Left cardiac atrium (tissue), 4 donors: ENCODE measurements at places on chromosomes 4 and X.
A peak's percentile ranks its signal among the peaks of the same experiment; 100 is the strongest.

DNA sequence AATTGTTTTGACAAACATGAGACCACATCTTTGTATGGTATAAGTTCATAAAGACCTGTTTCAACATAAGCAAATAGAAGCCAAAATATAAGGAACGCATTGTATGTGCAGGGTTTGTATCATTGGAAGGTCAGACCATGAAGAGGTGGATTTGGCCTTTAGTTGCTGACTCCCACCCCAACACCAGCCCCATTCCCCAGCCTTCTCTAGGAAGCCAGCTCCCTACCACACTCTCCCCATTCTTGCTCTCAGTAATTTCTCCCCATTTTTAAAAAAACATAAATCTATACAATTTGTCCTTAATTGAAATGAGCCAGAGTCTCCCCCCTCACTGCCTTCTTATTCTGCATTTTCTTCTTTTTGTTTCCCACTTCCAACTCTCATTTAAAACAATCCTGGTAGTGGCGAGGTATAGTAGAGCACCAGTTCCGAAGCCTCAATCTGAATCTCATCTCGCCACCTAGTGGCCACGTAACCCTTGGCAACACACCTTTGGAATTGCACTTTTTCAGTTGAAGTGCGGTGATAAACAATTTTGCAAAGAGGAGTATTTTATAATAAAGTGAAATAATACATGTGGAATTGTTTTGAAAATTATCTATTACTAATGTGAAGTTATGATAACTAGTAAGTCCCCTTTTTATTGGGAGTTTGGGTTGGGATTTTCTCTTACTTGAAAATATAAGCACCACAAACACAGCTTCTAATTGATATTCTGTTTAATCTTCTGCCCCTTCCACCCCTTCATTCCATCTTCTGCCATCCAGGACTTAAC lies 126.6 kb downstream of the ASB9 start:
- peak; percentile 44 for DNase-seq

DNA sequence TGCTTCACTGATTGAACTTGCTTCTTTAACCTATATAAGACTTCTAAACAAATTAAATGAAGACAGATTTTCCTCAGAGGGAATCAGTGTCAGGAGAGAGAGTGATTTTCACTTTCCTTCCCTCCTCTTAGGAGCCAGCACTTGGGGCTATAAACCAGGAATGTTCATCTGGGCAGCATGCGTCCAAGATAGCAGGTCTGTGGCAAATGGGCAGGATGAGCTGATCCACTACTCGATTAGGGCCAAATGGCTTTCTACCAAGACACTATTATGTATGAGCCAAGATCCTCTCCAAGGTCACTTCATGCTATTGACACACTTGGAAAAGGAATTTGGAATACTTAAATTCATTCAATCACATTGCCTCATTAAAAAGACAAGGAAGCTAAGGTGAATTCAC lies 203.9 kb upstream of the GRID2 start:
- DNase-seq = no peak

DNA sequence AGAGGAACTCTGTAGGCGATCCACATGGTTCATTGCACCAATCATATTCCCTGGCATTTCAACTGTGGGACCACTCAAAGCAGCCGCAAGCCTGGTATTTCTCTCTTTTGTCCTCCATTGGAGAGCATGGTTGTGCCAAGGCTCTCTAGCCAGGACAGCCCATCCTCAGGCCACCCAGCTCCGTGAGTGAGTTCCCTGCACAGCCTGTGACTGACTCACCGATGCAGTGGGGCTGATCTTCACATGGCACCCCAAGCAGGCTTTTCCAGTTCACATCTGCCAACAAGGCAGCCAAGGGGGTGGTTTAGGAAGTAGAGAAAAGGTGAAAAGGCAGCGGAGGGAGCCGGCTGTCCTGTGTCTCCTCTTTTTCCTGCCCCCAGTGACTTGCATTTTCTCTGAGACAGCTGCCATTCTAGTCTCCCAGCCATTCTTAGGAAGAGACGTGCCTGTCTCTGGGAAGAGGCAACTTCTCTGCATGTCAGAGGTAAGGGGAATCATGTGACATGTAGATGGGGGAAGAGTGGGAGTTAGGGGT lies 69.2 kb downstream of the MID1IP1 start:
- no peak for DNase-seq

DNA sequence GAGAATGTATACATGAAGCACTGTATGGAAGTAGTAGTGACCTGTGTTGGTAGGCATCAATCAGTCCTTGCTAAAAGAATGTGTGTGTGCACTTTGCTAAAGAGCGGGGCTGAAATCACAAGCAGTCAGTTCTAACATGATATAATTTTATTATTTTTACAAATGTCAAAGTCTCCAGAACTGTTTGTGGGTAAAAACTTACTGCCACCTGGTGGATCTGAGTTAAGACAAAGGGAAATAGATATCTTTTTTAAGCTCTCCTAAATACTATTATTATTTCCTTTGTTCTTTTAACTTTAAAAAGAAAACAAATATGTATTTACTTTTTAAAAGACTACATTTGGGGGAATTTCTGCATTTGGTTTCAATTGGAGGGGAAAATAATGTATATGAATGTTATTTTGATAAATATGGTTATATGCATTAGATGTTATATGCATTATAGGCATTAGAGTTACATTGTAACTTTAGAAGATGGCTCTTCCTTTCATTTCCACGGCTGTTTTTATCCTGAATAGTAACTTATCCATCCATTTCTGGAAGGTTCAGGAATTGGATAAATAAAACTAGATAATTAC lies 7.8 kb upstream of the CLOCK start:
- no peak for DNase-seq

DNA sequence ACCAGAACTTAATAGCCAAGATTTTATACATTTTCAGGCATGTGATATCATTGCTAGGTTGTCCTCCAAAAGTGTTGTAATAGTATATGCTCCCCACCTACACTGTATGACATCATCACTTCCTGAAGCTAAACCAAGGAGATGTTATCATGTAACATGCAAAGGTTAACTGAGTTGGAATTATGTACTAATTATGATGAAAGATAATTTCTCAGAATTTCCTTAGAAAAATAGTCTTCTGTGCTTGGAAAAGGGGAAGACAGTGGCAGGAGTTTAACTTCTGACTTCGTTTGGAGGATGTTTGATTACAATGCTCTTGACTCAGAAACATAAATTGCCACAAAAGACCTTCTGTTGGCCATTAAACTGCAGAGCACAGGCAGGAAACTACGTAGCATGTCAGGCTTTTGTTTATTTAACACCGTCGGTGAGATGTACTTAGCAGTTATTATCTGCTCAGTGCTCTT lies 83.6 kb upstream of the GUCY1A1 start:
- DNase-seq = no peak

DNA sequence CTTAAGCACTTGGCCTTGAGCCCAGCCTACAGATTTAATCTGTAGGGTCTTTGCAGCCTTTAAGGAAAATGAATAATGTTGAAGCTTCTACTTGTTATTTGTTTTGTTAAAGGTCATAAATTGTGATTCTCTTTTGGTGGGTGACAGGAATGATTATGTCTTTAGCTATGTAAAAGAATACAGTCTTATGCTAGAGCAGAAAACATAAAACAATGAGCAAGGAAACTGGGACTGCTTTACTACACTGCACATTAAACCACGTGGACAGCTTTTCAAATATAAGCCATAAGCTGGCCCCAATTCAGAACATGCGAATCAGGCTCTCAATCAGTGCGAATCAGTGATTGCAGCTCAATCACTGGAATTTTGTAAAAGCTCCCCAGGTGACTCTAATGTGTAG lies 40.9 kb upstream of the TBC1D19 start:
- no peak for DNase-seq

DNA sequence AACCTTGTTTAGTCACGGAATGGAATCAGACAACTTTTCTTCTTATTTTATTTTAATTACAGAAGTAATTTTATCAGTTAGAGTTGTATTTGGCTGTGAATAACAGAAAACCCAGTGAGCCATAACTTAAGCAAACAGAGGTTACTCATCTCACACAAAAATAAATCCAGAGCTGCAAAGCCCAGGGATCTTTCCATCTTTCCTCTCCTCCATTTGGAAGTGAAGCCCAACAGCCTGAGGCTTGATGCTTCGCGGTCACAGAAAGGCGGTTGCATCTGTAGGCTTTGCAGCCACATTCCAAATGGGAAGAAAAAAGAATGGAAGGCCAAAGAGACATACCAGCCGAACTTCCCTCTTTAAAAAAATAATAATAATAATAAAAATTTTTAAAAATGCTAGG lies 22.6 kb downstream of the CHRNA9 start:
- no peak for DNase-seq

DNA sequence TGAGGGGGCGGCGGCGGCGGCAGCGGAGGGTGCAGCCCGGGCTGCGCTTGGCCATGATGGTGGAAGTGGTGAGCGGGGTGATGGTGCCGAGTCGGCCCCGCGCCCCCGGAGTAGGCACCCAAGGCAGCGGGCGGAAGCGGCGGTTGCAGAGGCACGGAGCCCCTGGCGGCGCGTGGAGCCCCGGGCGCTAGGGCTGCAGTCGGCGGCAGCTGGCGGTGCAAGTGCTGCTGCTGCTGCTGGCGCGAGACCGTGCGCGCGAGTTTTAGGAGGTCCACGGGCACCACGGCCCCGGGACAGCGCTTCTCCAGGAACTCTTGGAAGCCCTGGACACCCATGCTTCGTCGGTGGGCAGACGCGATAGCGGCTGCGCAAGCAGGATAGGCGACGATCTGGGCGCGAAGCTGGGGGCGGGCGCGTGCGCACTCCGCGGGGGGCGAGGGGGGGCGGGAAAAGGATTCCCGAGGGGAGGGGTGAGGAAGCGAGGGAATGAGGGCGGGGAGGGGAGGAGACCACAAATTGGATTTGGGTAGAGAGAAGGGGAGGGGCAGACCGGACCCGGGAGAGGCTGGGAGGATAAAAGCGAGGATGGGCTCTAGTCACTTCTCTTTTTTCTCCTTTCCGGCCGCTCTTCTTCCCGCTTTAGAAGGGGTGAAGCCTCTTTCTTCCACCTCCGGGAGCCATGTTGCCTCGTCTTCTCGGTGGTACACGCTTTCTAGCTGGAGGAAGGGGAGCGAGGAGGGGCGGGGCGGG lies at the start of gene FAM120C:
Gene FAM120C, minus strand, starts transcription at position 391 of the 750 bp plus-strand sequence. Its CDS starts 56 bp downstream, at position 335.
- DNase-seq = peak; percentile 78

GRCh38 chrX:32571579-32571978 lies 639.8 kb downstream of the DMD start:
- no peak for DNase-seq

DNA sequence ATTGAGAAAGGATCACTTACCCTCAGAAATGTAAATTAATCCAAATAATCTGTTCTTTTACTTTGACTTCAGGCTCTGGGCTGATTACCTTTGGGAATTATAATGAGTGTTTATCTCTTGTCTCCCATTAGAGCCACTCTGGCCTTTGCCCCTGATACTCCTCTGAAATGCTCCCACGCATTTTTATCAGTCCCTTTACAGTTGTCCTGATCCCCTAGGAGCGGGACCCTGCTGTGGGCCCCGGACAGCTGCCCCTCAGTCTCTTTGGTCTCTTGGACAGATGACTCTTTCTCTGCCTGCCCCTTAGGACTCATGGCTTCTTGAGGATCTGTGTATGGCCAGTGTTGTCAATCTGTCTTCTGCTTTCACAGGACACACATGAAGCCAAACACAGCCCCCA lies 1.0 kb upstream of the TRIM75 start:
- DNase-seq = no peak

DNA sequence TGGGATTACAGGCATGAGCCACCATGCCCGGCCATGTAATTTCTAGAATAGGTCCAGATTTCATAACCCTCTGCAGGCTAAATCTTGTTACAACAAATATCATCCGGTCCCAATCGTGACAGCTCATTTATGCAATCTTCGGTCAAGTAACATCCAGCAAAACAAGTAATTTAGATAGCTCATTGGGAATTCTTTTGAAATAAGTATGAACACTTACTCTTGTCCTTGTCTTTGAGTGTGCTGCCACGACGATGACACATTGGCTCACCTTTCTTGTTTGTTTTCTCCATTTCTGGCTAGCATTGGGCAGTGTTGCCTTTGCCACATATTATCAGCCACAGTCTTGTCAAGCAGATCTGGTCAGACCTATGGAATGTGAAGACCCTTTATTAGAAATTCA lies 92.0 kb downstream of the PHEX start:
- no peak for DNase-seq

GRCh38 chr4:112329672-112330375 lies 32.7 kb downstream of the ALPK1 start:
- DNase-seq = no peak

DNA sequence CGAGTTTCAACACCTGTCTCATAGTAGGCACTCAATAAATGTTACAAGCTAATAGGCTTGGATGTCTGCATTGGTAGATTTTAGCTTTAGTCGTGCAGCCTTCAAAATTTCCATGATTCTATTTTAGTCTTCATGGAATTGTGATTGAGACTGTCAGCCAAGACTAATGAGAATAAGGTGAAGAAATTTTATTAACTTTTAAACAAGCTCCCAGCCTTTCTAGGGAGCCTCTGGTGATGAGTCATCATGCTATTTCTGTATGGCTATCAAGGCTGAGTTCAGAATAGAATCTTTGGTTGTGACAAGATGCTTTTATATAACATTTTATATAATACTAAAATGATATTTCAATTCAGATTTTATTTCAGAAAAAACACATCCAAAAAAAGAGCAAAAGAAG lies 685.8 kb downstream of the GABRG1 start:
- no peak for DNase-seq

- DNase-seq = no peak
Measured at GRCh38 chrX:129642641-129643040, 12.1 kb downstream of the APLN start.

DNA sequence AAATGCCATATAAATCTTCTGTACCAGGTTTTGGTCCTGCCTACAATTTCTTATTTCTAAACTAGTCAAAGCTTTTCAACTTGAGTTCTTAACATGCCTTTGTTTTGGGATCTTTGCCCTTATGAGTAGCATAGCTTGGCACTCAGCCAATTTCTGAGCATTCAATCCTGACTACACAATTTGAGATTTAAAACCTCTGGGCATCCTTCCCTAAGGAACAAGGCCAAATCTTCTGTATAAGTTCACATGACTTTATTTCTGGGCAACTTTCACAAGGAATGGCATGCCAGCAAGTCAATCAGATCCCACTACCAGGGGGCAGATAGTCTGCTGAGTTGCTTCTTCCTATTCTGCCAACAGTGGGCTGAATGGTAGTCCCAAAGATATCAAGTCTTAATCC lies 254.2 kb downstream of the ADAMTS3 start:
- no peak for DNase-seq

DNA sequence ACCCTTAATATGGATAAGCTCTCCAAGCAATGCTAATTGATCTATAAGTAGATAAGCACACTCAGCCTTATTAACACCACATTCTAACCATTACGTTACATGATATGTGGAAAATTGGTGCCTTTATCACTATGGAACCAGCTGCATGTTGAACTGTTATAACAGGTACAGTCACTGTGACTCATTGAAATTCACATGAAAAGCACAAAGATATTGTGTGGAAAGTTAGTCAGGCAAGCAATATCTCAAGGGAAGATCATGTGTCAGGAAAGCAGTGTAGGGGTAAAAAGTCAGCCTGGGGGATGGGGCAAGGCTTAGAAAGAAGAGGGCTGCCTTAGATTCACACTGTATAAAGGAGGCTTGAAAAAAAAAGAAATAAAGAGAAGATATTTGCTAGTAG lies 313.7 kb upstream of the SMIM31 start:
- DNase-seq = no peak
